Activated CD4-positive, alpha-beta T cell treated with anti-CD3 and anti-CD28 coated beads, Interleukin-2, amount 50 U/mL, for 16 hours (primary cell): ENCODE measurements at places on chromosomes 11 and 22.
A peak's percentile ranks its signal among the peaks of the same experiment; 100 is the strongest.

- no peak for DNase-seq
Measured at GRCh38 chr22:29748248-29748893, 18.4 kb downstream of the ZMAT5 start.

DNA sequence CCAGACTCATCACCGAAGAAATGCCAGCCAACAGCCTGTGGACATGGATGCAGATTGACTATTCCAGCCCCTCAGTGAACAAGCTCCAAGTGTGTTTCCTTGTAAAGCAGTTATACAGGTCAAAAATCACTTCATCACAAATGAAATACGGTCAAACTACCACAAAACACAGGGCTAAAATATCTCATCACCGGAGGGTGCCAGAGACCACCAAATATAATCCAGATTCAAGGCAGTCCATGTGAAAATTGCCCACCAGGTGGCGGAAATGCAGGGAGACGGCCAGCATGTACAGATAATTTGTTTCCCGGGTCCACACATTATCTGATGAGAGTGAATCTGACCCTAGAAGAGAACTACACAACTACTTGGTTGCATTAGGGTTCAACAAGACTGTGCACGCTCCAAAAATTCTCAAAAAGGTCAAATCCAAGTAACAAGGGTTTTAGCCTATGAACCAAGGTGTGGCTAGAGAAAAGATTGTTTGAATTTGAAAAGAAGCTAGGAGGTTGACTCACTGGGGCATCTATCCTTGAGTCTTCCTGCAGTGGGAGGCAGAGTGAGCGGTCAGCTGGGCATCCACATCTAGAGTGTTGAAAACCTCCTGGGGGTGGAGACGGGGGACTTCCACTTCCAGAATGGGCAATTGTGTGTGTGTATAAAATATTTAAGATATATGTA, 71.7 kb downstream of the IGLL5 start:
- peak; percentile 61 for DNase-seq

DNA sequence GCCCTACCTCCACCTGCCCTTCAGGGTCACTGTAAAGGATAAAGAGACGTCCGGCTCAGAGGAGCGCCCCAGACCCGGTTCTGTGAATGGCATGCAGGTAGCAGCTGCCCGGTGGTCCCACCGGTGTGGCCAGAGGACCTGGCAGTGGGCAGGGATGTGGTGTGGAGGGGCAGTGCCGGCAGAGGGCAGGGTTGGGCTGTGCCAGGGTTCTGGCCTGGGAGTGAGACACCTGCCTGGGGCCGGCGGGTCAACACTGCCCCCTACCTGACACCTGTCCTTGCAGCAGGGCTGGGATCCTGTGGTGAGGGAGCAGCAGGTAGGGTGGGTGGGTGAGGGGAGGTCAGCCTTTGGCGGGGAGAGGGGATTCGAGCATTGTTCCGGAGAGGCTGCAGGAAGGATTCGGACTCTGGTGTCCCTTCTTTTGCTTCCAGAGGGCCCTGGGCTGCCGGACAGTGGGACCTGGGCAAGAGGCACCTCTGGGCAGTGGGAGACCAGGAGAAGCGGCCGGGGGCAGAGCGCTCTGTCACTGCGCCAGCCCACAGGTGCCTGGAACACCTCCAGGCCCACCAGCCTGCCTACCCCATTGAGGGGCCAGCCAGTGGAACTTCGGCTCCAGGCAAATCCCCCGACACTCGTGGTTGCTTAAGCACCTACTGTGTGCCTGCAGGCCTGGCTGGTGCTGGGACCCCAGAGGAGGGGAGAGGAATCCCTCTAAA, 1.6 kb upstream of the PHLDA2 start:
- DNase-seq: peak; percentile 64

GRCh38 chr11:45144126-45145082, 2.0 kb upstream of the PRDM11 start:
- no peak for DNase-seq

DNA sequence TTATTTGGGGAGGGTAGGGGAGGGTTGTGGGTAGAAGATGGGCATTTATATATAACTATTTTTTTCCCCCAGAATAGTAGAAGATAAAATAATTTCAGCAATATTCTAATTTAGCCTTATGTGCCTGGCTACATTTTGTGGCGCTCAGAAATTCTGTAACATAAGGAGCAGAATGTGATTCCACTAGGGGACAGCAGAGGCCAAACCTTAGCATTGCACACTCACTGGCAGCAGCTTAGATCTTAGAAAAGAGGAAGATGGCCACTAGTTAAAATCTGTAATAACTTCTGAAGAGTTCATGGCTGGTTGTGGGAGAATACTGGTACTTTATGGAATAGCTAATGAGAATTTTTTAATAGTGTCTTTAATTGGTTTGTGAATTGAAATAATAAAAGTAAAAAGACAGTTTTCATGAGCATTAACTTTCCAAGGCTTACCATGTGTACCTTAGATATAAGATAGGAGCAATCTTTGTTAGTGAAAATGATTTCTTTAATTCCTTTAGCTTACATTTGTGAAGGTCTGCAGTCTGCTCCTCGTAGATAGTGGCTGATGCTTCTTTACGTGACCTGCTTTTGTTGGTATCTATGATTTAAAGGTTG, 33.1 kb downstream of the DDX10 start:
- DNase-seq: peak; percentile 52

GRCh38 chr11:115384236-115384635, 120.0 kb downstream of the CADM1 start:
- no peak for DNase-seq

- DNase-seq: no peak
Measured at GRCh38 chr11:85531191-85531897, 95.8 kb downstream of the DLG2 start.

GRCh38 chr11:76665172-76665571, 5.4 kb downstream of the LRRC32 start:
- no peak for DNase-seq

DNA sequence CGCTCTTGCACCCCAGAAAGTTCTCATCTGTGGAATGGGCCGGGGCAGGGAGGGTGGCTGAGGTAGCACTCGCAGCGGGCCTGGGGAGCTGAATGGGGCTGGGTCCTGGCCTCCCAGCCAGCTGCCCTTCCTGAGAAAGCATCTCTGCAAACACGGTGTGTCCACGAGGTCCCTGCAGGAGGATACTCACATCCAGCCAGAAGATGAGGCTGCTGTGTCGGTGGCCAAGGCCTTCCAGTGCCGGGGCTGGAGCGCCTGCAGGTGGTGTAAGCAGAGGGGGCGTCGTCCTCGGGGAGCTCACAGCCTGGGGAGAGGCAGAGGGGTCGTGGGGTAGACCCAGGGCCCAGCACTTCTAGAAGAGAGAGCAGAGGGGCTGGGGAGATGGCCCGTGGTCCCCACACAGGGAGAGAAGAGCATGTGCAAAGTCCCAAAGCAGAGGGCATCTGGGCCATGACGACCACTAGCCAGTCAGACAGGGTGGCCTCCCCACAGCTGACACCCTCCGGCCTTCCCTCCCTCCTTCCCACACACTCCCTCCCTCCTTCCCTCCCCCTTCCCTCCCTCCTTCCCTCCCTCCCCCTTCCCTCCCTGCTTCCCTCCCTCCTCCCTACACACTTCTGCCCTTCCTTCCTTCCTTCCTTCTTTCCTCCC, 97.9 kb downstream of the WNT7B start:
- DNase-seq: no peak

DNA sequence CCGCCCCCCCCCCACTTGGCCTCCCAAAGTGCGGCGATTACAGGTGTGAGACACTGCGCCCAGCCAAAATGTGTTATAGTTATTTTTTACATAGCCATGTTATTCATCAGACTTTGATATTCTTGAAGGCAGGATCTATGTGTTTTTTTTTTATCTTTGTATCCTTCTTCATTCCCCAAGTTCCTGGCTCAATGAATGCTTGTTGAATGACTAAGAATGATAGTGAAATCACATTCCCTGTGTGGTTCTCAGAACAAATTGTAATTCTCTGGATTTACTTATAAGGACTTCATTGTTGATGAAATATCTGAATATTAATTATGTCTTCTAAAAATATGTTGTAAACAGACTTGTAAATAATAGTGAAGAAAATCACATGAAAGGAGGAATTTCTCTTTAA, 33.5 kb downstream of the MMP7 start:
- DNase-seq: no peak

GRCh38 chr22:27663812-27664211, 137.7 kb downstream of the MN1 start:
- no peak for DNase-seq

- no peak for DNase-seq
Measured at GRCh38 chr22:37195921-37196320, 7.9 kb upstream of the C1QTNF6 start.

- peak; percentile 67 for DNase-seq
Measured at GRCh38 chr11:88484873-88485621, 147.5 kb upstream of the CTSC start.

DNA sequence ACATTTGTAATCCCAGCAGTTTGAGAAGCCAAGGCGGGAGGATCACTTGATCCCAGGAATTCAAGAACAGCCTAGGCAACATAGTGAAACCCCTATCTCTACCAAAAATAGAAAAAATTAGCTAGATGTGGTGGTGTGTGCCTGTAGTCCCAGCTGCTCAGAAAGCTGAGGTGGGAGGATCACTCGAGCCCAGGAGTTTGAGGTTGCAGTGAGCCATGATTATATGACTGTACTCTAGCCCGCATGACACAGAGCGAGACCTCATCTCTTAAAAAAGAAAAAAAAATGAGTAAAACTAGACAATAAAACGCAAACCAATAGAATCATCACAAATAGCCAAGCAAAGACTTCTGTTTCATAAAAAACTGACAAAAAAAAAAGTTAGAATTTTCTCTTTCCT, 21.8 kb downstream of the NUCB2 start:
- DNase-seq: peak; percentile 91

DNA sequence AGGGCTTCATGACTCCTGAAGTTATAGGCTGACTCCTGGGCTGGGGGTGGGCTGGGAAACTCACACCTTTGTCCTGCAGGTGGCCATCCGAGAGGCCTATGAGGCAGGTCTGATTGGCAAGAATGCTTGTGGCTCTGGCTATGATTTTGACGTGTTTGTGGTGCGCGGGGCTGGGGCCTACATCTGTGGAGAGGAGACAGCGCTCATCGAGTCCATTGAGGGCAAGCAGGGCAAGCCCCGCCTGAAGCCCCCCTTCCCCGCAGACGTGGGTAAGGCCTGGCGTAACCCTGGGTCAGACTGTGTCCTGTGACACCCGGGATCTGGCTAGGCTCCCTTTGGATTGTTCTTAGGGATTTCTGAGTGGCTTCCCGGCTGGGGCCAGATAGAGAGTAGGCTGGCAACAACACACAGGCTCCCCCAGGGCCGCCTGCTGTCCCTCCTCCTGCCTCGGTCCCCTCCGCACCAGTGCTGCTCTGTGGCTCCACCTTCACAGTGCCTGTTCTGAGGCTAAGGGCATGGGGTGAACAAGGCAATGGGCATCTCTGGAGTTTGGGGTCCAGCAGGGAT, 3.6 kb downstream of the NDUFV1 start:
- no peak for DNase-seq

DNA sequence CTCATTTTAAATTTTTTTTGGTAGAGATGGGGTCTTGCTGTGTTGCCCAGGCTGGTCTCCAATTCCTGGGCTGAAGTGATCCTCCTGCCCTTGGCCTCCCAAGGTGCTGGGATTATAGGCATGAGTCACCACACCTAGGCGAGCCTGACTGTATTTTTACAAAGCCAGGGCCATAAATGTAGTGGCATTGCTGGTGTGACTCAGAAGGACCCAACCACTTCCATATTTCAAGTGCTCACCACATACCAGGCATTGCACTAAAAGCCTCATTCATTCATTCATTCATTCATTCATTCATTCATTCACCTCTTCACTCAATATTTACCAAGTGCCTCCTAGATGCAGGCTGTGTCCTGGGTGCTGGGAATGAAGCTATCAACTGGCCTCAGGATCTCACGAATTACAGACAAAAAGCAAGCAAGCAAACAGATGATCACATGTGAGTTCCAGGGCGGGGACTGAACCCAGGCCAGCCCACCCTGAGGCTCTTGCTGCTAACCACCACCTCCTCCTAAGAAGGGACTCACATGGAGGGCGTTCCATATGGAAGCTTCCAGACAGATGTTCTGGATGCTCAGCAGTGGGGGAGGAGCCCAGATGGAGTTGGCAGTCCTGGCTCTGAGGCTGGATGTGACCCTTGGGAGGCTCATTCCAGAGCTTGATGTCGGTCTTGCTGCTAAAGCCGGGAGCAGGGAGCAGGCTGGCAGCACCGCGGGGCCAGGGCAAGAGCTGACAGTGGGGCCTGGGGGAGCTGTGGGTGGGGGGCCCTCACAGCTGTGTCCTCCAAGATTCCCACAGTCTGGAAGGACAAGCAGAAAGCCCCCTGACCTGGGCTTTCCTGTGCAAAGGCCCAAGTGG, 158.8 kb downstream of the CTTN start:
- peak; percentile 6 for DNase-seq

DNA sequence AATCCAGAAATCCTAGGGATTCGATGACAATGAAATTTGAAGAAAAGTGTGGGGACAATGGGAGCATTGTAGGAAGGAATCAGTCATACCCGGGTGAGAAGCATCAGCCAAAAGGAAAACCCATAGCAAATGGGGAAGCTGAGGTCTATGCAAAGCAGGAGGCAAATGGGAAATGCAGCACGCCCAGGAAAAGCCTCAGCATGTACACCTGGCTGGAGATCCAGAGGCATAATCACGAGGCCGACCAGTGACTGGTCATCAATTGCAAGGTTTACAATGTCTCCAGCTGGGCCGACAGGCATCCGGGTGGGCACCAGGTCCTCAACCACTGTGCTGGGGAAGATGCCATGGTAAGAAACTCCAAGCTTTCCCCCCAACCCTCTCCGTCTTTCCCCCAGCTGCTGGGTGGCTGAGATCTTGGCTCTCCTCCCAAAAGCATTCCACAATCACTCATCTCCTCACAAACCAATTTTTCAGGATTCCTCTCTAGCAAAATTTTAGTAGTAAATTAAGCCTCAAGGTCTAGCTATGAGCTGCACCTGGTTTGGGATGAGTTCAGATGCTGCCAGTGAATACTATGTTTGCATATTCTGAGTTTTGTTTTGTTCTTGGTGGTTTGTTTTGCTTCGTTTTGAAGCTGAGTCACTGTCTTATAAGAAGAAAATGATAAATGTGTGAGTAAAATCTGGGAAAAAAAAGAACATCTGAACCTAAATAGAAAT, 98.0 kb upstream of the OR5AK2 start:
- DNase-seq: no peak

DNA sequence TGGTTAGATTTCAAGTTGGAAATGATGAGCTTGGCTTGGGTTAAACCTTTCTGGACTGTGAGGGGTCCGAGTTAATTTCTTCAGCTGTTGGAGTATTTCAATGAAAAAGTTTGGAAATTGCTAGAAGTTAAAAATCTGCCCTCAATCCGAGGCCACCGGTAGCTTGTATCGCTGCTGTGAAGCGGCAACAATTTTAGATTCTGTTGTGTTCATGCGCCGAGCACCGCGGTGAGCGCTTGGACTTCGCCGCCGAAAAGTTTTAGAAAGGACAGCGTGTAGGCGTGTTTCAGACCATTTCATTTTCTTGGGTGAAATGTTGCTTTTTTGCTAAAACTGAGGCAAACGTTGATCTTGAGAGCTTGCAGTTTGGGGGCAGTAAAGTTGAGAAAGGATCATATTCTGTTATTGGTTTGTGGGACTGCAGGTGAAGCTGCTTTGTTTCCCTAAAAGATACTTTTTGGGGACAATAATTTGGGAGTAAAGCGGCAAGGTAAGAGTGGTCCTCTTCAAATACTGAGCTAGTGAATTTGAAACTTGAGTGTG, 928 bp downstream of the FBXO7 start:
- DNase-seq: peak; percentile 26
